GM03348 (cell line): ENCODE measurements at places on chromosomes 11 and 22.

DNA sequence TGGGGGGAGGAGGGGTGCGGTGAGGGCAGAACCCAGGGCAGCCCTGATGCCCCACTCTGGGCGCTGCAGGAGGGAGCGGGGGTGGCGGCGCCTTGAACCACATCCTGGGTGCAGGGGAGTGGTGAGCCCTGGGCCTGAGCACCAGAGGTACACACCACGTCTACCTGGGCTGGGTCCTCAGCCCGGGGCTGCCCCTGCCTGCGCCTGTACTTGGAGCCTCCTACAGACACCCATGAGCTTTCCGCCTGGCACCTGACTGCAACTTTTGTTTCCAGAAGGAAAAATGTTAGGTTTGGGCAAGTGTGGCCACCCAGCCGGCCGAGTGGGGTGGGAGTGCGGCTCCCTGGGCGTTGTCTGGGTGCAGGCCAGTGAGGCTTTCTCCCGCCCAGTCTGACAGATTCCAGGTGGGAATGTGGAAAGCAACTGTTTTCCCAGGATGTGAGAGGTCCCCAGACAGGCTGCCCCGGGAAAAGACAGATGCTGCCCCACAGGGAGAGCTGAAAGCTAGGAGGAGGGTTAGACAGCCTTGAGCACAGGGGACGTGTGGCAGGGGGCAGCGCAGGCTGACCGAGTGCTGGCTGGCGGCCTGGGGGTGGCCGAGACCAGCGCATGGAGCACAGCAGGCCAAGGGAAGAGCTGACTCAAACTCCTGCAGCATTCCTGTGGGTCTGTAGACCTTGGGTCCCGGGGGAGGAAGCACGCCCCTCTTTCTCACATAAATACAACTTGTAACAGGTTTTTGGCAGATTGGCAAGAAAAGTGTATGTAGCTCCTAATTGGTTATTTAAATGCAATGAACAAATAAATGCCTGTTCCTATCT lies 44.1 kb downstream of the GNB1L start:
- DNase-seq = peak; percentile 79

DNA sequence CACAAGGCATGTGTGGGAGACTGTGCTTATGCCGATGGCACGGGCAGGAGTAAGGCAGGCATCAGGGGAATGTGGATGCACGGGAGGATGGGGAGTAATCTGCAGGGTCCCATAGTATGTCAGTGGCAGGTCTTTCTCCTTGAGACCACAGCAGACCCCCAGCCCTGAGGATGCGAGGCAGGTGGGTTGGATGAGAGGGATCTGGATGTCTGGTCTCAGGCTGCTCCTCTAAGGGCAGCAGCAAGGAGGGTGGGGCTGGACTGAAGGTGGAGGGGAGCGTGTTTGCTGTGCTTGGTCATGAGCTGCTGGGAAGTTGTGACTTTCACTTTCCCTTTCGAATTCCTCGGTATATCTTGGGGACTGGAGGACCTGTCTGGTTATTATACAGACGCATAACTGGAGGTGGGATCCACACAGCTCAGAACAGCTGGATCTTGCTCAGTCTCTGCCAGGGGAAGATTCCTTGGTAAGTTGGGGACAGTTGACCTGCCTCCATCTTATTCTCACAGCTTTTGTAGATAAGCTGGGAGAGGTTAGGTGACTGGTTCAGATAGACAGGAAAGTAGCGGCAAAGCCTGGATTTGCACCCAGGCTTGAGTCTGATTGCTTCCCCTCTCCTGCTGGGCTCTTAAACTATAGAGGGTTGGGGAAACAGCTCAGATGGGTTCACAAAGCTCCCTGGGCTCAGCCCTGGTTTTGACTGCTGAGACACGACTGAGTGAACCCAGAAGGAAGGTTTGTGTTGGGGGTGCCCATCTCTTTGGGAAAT lies at the start of gene APOL1:
Gene APOL1, plus strand, starts transcription at position 380 of the 769 bp plus-strand sequence. CDS start 1,823 bp downstream, outside the sequence.
- peak; percentile 40 for DNase-seq

DNA sequence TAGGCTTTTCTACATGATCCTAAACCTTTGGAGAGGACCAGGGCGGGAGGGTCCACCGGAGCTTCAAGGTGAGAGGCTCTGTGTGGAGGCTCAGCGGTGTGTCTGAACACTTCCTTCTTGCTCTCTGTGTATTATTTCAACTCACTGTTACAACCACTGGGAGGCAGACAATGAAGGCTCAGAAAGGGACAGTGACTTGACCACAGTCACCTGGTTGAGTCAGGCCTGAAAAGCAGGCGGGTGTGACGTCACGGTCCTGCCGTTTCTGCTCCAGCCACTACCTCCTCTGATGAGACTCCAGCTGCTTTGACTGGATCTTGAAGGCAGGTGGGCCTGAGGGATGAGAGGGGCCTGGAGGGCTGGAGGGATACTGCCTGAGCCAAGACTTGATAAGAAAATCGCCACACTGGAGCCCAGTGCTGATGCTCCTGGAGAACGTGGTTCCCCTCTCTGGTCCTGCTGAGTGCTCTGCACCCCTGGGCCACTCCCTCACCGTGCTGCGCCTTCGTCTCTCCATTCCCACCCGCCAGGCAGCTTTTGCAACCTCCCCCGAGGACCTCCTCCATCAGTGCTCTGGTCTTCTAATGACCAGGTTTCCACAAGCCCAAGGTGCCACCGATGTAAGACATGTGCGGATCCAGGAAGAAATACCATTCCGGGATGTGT lies 27.9 kb downstream of the KCNC1 start:
- DNase-seq = no peak

- no peak for DNase-seq
Measured at GRCh38 chr11:86403458-86403857, 28.8 kb downstream of the CCDC81 start.

GRCh38 chr11:94794287-94795168 lies 26.4 kb downstream of the AMOTL1 start:
- peak; percentile 78 for DNase-seq

DNA sequence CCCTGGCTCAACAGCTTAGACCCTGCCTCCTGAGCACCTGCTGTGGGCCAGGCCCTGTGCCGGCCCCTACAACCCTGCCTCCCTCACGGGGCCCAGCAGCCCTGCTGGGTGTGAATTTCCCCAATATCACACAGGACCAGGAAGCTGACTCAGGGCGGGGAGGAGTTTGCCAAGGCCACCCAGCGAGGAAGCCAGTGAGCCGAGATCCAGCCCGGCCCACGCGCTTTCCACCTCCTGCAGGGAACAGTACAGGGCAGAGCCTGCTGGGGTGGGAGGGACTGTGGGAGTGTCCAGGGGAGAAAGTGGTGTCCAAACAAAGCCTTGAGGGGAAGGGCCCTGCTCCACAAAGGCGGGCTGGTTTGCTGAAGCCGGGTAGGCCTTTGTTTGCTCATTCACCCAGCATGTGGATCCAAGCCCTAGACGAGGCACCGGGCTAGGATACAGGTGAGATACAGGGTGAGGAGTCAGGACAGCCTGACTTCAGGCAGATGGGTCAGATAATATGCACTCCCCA lies 26.8 kb downstream of the RPL3 start:
- peak; percentile 95 for DNase-seq

DNA sequence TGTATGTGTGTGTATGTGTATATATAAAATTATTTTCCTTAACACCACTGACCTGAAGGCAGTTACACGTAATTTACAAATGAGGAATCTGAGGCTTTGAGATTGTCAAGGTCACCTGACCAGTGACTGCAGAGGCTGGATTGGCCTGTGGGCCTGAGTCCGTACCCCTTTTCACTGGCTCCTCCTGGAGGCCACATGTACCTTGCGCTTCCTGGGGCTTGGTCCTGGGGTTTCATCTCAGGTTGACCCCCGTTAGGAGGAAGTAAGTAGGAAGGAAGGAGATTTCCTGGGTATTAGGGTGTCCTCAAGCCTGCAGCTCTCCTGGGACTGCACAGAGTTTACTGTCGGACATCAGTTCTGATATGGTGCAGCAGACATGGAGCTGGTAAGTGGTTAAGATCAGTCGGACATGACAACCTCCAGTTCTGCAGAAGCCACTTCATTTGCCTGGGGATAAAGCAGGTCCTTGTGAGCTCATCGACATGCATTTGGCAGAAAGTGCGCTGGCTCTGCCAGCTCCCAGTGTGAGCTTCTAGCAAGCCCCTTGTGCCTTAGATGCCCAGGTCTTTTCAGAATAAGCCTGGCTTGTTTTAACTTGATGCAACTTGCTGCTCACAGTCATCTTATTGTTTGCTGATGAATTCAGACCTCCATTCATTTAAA lies 36.6 kb downstream of the ST3GAL4 start:
- DNase-seq = no peak

DNA sequence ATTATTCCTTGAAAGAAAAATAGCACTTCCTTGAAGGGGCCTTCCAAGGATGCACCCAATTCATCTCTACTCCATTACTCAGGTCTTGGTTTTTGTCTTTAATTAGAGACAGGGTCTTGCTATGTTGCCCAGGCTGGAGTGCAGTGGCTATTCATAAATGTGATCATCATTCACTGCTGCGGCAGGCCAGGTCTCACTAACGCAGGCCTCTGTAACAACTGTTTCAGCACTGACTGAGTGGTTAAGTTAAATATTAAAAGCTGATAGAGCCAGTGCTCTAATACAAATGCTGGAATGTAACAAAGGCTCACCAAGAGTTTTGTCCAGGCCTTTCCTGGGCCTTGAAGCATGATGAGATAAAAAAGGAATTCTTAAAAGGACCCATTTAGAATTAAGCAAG lies 61.4 kb upstream of the GNAZ start:
- DNase-seq = no peak

DNA sequence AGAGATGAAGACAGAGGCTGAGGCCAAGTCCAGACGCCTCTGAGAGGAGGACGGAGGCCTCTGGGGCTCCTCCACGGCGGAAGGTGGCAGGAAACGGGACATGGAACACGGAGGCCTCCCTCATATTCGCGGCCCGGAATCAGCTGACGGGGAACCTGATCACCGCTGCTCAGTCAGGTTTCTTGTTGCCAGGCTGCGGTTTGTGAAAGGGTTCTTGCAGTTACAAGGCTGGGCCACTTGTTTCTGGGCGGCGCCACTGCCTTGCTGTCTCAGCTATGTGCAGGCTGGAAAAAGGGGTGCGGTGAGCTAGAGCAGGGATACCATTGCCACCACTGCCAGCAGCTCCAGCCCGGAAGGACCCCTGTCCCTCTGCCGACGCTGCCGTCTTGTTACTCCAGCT lies 10.0 kb upstream of the MMP1 start:
- no peak for DNase-seq

- peak; percentile 36 for DNase-seq
Measured at GRCh38 chr11:55707029-55707428, 45.0 kb downstream of the OR4C6 start.

- no peak for DNase-seq
Measured at GRCh38 chr11:66218036-66218435, 50.4 kb upstream of the RAB1B start.

GRCh38 chr22:45877651-45878050 lies 99.3 kb downstream of the WNT7B start:
- no peak for DNase-seq

GRCh38 chr11:70021586-70021985 lies 56.5 kb upstream of the ANO1 start:
- DNase-seq = no peak

- no peak for DNase-seq
Measured at GRCh38 chr11:19864141-19865140, 151.8 kb downstream of the NAV2 start.

DNA sequence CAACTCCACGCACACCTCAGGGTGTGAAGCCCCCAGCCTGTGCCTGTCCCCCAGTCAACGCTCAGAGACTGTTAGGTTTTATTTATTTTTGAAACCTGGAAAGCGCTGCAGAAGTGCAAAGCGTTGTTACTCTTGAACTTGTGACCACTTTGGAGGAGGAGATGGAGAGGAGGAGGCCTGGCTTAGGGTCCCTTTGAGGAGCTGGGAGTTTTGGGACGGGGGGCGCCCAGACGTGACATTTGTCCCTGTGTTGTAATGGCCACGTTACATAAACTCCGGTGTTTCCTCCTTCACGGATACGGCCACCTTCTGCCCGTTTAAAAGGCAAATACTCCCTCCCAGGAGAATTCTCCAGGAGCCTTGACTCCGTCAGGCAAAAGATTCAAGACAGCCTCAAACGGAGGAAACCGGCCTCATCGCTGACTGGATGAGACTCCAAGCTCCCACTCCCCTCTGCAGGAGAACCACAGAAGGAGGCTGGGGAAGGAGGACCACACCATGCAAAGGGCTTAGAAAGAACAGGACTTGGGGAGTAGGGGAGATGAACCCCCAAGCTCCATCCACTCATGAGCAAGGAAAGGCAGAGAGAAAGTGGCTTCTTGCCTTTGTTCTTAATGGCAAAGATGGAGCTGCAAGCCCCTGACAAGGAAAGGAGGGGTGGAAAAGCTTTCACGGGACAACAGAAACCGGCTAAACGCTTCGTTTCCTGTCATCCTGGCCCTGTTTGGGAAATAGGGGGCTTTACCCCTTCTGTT lies 630 bp downstream of the PIK3IP1 start:
- DNase-seq = peak; percentile 36

GRCh38 chr22:21858025-21858764 lies 9.2 kb downstream of the MAPK1 start:
- no peak for DNase-seq

GRCh38 chr11:10674440-10674855 lies 19.1 kb downstream of the IRAG1 start:
- DNase-seq = peak; percentile 52

- peak; percentile 29 for DNase-seq
Measured at GRCh38 chr11:57566905-57567514, 462 bp downstream of the UBE2L6 start.

DNA sequence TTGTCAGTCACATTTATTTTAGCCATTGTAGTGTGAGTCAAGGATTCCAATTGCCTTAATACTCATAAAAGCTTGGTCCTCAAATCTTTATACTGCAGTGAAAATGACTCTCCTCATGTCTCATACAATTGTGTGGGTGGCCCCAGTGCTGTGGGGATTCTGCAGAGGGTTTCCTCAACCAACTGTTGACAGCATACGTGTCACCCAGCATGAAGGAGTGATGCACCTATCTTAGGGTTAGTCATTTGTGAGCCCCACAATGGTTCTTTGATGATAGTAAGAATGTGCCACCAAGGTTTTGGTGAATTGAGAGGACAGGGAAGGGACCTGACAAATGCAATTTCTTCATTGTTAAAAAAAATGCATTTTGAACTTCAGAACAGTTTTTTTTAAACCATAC lies 1046.2 kb downstream of the OPCML start:
- no peak for DNase-seq

DNA sequence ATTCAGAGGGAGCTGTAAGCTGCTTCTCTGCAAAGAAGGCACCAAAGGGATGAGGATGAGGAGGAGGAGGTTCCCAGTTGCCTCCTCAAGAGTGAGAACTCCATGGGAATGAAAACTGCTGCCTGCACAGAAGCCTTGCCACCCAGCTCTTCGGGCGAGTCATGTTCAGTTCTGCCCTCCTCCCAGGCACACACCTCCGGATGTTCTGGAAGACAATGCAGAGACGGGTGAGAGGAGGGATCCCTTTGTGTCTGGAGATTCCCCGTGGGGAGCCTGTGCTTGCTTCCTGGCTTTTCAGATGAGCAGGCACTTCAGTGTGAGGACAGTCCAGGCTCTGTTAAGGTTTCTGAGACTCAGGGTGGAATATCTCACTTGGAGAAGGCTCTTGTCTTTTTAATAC lies 295.6 kb downstream of the DDX10 start:
- DNase-seq = no peak

DNA sequence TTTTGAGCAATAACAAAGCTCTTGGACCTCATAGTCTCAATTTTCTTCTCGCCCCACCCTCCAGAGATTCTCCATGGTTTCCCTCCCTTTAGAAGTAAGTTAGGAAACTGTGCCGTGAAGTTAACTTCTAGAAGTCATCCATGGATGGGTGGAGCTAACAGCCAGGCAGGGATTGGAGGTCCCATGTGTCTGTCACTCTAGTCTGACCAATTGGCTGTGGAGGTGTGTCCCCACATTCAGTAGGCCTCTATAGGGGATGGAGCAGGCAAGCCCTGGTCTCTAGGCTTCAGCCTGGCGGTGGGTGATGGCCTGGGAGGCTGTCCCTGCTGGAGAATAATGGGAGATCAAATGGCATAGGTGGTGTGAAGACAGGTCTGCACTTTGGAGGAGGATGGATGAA lies 50.7 kb downstream of the TP53I11 start:
- peak; percentile 71 for DNase-seq
